ENCODE measurements at places on chromosomes 2 and 18.

GRCh38 chr2:130378898-130379214, 23.0 kb downstream of the PTPN18 start:
- no peak for DNase-seq

DNA sequence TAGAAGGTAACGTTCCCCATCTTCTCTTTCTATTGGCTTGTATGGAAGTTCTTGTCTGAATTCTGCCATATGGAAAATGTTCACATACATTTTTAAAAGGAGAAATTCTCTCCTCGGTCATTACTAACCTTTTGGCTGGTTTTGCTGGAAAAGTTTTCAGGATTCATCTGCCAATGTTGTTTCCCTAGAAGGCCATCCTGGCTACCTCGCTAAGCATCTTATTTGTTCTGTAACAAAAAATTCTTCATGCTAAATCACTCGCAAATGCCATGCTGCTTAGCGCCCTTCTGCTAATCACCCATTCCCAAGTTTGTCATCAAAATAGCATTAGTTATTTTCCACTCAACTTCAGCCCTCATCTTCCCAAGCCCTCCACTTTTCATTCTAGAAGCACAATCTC, 262.0 kb downstream of the SLC8A1 start:
- DNase-seq: no peak

GRCh38 chr2:40758401-40759155, 306.7 kb upstream of the SLC8A1 start:
- no peak for DNase-seq

DNA sequence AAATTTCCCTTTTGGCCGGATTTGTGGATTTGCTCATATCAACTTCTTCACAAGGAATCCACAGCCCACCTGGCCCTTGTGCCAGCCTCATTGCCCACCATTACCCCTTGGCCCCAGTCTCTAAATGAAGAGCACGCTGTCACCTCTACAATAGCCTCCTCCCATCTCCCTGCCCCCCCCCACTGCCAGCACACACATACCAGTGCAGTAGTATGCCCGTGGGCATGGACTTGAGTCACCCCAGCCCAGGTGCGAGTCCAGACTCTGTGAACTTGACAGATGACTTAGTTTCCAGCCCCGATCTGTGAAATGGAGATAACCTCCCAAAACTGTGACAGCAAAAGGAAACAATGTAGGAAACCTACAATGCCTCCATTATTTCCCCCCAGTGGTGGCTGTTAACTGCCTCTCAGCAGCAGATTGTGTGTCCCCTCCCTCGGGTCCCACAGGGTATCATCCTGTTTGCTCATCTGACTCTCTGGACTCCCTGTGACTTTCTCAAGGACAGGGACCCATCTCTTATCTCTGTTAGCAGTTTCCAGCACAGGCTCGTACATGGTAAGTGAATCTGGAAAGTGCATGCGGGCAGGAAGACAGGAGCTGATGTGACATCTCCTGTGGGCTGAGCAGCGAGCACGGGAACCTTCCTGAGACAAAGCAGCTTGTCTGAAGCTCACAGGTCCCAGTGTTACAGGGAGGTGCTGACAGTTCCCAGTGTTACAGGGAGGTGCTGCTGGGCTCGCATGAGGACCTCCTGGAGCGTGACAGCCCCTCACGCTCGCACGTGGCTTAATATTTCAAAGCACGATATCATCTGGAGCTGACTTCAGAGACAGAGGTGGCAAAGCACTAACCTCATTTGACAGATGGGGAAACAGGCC, 4.2 kb upstream of the TMEM185B start:
- DNase-seq: no peak

DNA sequence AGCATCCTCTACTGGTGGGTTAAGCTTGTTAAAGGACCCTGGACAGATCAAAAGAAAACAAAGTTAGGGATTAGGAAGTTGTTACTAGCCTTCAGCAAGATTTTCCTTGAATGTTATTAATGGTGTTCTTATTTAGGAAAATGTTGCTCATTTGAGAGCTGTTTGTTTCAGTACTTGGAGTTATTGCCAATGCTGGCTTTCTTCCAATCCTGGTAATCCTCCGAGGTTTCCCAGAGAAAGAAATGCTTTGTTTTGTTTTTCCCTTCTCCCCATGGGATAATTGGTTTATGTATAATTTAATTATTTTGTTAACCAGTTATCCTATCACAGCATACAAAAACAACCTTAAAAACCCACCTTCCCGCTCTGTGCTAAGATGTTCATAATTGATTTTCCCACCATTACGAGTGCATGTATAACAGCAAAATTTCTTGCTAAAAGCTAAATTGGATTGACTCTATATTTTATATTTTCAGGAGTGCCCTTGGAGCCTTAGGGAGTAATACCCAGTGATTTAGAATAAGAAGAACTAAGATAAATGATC, 79.8 kb downstream of the MGAT5 start:
- DNase-seq: no peak

DNA sequence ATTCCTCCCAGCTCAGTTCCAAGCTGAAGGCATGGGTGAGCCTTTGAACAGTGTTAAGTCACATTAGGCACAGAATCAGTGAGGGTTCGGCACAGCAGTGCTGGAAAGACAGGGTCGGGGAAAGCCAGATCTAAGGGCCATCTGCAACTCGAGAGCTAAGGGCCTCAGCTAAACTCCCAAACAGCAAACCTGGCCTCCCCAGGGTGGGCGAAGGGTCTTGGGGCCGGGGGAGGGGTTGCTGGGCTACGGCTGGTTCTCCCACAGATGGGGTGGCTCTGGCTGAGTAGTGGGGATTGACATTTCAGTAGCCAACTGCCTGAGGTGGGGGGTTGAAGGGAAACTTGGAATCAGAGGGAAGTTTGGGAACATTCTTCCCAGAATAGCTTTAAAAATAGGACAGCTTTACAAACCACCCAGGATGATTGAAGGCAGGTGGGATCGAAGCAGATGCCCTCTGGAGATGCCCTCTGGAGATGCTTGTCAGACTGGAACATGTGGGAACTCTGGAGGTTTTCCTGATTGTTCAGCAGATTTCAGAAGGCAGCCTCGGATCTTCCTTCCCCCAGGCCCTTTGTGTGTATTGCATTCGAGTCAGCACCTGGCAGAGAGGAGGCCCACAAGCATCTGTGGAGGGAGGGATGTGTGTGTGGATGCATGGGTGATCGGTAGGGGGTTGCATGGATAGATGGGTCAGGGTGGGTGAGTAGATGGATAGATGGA, 156.4 kb downstream of the SMAD7 start:
- DNase-seq: no peak

DNA sequence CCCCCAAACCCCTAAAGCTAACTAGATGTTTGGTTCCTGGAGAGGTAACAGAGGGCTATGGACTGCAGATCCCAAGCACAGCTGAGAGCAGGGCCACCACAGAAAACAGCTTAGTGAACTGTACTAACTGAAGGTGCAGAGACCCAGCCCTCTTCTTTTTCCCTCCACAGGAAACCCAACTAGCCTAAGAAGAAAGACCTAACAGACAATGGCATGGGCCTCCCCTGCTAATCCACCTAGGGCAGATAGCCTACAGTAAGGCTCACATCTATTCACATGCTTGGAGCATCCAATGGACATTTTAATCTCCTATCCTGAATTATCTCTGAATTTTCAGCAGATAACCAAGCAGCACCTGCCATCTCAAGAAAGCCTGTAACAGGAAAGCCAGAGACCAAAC, 8.8 kb upstream of the FECH start:
- no peak for DNase-seq

DNA sequence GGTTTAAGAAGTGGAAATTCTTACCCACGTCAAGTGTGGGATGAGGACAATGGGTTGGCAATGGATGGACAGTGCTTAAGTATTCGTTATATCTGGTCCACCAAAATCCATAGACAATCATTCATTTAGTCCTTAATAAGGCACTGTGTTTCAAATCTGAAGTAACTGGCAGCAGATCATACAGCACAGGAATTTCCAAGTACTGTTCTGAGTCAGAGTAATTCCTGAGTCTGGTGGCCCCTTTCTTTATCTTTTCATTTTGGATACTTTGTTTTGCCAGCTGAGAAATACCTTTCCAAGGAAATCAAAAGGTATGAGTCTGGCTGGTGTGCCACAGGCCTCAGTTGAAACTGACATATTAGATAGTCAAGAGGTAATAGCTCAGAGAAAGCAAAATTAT, 31.4 kb upstream of the CCDC102B start:
- DNase-seq: no peak

GRCh38 chr18:76521417-76522121, 26.5 kb upstream of the ZNF516 start:
- no peak for DNase-seq

GRCh38 chr18:39325973-39326372, 1760.4 kb upstream of the CELF4 start:
- DNase-seq: no peak

DNA sequence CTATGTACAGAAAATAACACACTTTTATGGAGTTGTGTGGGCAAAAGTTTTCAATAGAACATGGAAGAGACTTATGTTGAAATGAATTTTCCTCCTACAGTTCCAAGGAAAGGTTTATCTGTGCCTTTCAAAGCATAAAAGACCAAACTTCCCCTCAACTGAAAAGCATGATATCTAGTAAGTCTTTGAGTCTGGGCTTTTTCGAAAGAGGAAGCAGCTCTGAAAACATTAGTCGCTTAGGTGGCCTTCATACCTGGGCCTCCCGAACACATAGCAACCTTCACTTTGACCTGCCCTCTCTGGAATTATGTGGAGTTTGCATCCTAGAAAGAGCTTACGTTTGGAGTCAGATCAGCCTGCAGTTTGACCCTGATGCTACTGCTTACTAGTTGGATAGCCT, 4.8 kb upstream of the CAPN14 start:
- DNase-seq: no peak
